ENCODE measurements at places on chromosomes 16 and 17.

DNA sequence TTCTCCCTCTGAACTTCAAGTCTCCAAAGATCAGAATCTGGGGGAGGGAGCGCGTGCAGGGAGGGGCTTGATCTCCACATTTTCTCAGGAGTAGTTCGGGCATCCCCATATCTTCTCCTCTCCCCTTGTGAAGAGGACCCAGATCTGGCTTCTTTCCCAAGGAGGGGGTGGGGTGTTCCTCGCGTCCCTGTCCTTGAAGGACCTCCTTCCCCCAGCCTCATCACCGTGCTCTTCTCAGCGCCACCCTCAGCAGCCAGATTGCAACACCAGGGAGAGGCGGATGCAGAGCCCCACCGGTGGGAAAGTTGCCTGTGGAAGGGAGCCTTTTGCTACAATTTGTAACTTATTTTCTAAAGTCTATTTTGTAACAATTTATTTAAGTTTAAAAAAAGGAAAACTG is 5.7 kb downstream of the PRSS53 start:
- no peak for DNase-seq

DNA sequence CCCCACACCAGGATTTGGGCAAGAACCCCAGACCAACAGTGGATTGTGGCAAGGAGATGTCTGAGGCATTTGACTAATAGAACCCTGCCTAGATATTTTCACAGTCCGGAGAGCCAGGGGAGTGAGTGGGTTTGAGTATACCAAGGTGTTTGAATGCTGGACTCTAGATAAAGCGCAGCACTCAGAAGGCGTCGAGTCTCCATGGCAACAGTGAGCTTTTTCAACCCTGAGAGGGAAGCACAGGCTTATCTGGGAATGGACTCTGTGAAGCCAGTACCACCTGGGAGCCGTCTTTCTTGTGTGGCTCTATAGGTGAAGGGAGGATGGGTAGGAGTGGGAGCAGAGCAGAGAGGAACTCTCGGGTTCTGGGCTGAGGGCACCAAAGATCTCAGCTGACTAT is 147.0 kb downstream of the SHISA6 start:
- no peak for DNase-seq

DNA sequence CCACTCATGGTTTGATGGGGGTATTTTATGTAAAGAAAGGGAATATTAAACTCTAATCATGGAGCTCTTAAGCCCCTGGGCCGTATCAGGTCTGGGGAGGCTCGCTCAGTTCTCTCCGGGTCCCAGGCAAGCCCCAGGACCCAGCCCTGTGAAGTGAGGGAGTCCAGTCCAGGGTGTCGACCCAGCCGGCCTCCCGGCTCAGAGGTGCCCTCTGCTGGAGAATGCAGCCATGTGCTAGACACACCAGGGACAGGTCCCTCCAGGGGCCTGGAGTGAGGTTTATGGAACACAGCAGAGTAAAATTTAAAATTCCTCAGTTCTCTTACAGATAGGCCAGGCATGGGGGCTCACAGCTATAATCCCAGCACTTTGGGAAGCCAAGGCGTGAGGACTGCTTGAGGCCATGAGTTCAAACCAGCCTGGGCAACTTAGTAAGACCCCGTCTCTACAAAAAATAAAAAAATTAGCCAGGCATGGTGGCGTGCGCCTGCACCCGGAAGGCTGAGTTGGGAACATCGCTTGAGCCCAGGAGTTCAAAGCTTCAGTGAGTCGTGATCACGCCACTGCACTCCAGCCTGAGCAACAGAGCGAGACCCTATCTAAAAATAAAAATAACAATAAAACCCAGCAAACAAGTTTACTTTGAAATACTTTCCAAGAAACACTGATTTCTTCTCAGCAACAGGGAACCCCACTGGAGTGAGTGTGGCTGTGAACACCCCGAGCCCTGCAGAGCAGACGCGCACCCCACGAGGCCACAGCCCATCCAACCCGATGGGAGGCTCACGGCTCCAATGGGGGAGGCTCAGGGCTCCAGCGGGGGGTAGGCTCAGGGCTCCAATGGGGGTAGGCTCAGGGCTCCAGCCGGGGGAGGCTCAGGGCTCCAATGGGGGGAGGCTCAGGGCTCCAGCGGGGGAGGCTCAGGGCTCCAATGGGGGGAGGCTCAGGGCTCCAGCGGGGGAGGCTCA is 72.2 kb downstream of the ZNF778 start:
- peak; percentile 63 for DNase-seq

DNA sequence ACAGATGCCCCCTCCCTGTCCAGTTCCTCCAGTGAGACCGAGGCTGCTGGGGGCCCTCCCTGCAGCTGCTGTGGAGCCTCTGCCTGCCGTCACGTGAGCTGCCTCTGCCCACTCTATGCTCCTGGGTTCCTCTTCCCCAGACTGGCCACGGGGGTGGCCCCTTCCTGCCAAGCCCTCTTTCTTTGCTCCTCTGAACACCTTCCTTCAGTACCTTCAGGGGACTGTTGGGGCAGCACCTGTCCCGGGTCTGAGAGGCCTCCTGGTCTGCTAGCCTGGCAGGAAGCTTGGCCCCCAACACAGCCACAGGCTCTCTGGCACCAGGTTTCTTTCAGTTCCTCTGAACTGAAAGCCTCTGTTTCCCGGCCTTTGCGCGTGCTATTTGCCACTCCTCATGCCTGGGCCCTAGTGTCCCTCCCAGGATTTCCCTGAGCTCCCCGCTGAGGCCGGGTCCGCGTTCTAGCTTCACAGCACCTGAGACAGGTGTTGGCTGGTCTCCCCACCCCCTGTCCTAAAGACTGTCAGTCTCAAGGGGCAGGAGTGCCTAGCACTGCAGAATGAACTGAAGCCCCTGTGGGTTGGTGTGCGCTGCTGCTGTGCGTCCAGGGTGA is 6.6 kb upstream of the ATP6V0C start:
- no peak for DNase-seq

DNA sequence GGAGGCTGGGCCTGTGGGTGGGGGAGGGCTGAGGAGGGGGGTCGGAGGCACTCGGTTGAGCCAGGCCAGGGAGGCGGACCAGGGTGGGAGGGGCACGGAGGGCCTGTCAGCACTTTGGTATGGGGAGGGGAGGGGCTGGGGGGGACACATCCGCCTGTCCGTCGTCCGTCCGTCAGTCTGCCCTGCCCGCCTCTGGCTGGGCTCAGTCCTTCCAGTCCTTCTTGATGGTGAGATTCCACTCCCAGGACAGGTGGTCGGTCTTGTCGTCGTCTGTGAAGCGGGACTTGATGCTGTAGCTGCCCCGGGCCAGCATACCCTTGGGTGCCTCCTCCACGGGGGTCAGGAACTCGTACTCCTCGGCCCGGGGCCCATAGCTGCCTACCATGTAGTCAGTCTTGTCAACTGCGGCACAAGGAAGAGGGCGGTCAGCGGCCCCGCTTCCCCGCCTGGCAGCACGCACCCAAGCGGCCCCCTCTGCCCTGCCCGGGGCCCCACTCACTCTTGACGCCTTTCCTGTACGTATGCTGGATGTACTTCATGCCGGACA is 2.4 kb downstream of the ARHGDIA start:
- peak; percentile 93 for DNase-seq

- no peak for DNase-seq
These were observed 32.2 kb downstream of the RNF157 start for GRCh38 chr17:76208120-76208519.

GRCh38 chr16:9123401-9123800 is 32.0 kb downstream of the HAPSTR1 start:
- DNase-seq, result no peak

- no peak for DNase-seq
These were observed 8.4 kb downstream of the HNF1B start for GRCh38 chr17:37736428-37736827.

DNA sequence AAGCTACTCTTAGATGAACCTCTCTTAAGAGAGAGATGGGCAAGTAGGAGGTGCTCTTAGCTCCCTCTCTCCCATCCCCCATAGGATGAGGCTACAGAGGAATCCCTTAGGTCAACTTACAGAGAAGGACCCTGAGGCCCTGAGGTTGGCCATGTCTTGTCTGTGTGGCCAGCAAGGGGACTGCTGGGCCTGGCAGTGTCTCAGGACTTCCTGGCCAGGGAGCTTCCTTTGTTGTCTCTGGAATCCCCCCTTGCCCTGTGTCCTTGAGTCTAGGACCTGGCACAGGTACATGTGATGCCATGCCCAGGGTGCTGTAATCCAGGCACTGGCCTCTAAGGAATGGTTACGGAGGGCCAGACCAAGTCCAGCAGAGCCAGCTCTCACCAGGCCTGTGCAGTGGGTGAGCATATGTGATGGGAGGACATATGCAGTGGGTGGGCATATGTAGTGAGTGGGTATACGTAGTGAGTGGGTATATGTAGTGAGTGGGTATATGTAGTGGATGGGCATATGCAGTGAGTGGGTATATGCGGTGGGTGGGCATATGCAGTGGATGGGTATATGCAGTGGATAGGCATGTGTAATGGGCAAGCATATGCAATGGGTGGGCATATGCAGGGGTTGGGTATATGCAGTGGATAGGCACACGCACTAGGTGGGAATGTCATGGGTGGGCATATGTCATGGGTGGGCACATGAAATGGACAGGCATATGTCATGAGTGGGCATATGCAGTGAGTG is 20.3 kb upstream of the PECAM1 start:
- DNase-seq, result no peak

DNA sequence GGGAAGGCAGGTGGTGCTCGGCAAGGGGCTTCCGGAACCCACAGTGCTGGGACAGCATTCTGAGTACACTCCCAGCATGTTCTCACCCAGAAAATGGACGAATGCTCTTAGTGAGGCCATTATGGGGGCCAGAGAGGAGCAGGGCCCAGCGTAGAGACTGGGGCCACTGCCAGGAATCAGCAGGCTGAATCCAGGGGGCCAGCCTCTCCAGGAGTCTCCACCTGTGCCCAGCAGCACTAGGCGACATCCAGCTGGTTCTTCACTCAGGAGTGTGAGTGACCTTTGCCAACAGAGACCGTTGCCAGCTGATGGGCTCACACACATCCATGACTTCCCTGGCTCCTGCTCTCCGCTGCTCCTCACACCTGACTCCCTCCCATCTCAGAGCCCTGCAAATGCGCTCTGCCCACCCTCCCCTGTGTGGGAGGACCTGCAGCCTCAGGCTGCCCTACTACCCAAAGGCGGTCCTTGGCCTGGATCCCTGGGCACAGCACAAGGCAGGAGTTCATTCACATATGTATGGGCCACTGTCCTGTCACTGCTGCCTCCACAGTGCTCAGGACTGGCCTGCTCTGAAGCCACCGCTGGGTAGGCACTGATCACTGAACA is 5.1 kb downstream of the RHBDF1 start:
- DNase-seq, result no peak

DNA sequence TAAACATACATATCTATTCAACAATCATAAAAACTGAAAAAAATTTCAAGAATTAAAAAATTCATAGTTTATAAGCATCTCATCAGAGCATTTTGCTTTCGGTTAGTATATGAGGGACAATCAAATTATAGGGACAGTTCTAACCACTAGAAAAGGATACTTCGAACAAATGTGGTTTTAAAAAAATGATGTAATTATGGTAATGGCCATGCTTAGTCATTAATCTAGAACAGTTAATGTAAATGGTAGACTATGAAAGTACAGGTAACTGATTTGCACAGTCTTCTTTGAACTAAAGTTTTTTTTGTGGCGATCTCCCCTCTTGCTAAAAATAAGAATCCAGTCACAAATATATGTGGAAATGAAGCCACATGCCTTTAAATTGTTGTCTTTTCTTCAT is 63.5 kb upstream of the PHOSPHO1 start:
- no peak for DNase-seq

- DNase-seq, result no peak
These were observed 530 bp upstream of the ZDHHC7 start for GRCh38 chr16:85011846-85012284.

DNA sequence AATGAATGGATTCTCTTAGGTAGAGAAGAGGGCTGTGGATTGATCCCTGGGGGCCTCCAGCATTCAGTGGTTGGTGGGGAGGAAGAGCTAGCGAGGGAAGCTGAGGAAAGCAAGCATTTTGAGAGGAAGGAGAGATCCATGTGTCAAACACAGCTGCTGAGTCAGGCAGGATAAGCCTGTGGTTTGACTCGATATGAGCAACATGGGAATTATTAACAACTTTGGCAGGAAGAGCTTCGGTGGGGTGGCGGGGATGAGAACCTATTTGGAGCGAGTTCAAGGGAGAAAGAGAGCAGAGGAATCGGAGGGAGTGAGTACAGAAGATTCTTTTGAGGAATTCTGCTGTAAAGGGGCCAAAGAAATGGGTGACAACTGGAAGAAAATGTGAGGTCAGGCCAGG is 59.5 kb upstream of the CDC42EP4 start:
- peak; percentile 90 for DNase-seq

- DNase-seq, result no peak
These were observed 24.8 kb downstream of the SNX11 start for GRCh38 chr17:48132385-48132784.
